ENCODE measurements at places on chromosomes 3 and 15.

GRCh38 chr15:90364251-90364650 is 12.2 kb downstream of the ZNF774 start:
- no peak for DNase-seq

DNA sequence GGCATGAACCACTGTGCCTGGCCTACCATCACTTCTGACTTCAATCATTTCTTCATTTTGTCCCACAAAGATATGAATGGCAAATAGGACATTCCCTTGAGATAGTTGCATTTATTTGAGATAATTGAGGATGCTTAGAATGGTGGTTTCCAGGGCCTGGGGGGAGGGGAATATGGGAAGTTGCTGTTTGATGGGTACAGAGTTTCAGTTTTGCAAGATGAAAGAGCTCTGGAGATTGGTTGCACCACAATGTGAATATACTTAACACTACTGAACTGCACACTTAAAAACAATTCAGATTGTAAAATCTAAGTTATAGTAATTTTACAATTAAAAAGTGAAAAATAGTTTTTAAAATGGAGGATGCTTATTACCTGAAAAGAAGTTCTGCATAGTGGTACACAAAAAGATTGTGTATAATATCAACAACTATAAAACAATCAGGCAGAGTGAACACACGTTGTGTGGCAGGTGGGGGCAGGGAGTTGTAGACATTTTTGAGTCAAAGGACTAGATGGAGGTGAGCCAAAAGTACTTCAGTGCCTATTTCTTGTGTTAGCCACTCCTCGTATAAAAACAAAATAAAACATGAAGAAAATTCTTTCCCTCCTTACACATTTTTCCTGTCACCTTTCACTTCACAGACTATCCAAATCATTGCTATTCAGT is 18.5 kb upstream of the RIOX2 start:
- no peak for DNase-seq

- DNase-seq = no peak
Observed at GRCh38 chr3:125151442-125151817, 61.1 kb downstream of the SLC12A8 start.

DNA sequence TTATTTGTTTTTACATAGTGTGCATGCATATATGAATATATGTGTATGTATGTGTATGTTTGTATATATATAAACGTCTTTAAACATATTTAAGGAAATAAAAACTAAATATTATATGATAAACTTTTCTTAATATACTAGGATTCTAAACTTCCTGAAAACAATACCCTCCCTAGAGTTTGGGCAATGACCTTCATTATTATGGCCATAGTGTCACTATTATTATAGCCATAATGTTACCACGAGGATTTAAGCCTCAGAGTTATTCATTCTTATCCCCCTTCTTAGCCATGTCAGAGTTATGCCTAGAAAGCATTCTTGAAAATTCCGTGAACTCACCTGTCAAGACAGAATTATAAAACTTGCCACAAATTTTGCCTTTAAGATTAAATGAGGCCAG is 335.5 kb downstream of the ERC2 start:
- no peak for DNase-seq

GRCh38 chr15:70149667-70150404 is 52.1 kb upstream of the TLE3 start:
- no peak for DNase-seq

All from activated T-cell treated with anti-CD3 and anti-CD28 coated beads for 4 hours (primary cell).